ENCODE measurements at places on chromosomes 2 and 18.

GRCh38 chr18:616380-616995 lies 19.7 kb downstream of the CLUL1 start:
- no peak for DNase-seq

- no peak for DNase-seq
Observed at GRCh38 chr2:101725515-101726192, 28.1 kb downstream of the MAP4K4 start.

GRCh38 chr2:156322686-156323231 lies 9.8 kb downstream of the NR4A2 start:
- DNase-seq, result no peak

- no peak for DNase-seq
Observed at GRCh38 chr18:69558052-69558451, 157.4 kb downstream of the DOK6 start.

DNA sequence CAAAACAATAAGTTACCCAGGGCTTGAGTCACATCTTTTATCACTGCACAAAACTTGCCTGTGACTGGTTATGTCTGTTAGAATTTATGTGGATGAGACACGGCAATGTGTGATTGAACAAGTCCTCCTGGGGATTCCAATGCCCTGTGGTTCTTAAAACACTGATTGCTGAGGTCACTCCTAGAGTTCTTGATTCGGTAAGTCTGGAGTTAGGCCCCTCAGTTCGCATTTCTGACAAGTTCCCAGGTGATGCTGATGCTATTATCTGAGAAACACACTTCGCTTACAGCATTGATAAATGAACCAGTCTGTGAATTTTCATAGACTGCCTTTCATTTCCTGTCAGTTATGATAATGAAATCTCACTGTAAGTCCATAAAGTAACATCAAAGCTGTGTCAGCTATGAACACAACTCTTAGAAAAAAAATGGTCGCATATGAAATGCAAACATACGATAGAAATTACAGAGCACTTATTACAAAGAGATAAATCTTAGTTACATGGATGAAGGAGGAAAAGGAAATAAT lies 214.0 kb downstream of the DLGAP1 start:
- DNase-seq, result no peak

DNA sequence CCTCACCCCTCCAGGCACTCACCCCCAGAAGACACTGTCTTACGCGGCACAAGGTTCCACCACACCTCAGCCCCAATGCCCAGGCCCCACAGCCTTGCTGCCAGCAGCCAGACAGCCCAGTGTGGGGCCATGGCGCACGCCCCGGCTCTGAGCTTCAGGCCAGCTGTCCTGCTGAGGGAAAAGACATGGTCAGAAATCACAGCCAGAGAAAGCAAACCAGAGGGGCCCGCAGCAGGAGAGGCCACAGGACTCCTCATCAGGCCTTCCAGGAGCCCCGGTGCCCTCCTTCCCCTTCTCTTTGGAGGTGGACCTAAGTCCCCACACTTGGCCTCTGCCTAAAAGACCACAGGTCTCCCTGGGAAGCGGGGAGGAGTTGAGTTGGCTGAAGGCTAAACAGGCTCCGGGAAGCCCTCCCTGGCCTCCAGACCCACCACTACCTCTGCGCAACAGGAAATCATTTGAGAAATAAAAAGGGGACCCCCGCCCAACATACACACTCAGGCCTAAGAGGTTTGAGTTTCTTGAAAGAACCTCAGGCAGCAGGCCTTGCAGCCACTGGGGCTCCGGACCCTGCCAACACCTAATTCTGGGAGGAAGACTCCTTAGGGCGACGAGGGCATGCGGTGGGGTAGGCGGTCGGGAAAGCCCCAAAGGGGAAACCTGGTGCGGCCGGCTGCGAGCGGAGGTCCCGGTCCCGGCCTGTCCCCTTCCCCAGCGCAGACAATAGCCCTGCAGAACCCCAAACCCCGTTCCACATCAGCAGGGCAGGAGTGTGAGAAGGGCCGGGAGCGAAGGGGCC lies 1.9 kb downstream of the SEMA4C start:
- DNase-seq, result no peak

DNA sequence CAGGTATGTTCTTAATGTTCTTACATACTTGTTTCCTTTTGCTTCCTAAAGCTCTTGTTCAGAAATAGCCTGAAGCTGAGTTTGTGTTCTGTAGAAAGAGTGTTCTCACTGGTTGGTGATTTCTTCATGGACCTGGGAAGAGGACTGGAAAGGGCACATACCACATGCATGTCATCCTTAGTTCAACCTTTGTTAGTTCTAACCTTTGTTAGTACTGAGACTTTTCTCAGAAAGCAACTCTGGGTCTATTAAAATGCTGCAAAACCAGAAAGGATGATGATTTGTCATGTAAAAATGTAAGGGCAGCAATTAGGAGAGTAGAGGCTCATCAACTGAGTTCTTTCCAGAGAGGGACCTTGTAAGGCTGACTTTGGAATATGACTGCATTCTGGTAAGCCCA lies 2.5 kb upstream of the FAP start:
- no peak for DNase-seq

DNA sequence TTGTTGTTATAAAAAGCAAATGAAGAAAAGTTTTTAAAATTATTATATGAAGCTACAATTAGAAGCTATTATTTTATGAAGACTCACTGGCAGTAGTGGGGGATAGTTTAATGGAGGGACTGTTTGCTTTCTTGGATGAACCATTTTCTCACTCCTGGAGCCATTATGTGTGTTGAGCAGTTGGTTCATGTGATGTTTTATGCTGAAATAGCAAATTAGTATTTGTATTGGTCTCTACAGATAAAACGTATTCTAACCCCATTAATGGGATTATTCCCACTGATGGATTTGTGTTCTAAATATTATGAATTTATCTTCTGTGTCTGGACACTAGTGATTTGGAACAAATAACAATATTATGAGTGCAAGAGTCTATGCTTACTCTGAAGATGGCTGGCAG lies 507.5 kb upstream of the FSHR start:
- no peak for DNase-seq

DNA sequence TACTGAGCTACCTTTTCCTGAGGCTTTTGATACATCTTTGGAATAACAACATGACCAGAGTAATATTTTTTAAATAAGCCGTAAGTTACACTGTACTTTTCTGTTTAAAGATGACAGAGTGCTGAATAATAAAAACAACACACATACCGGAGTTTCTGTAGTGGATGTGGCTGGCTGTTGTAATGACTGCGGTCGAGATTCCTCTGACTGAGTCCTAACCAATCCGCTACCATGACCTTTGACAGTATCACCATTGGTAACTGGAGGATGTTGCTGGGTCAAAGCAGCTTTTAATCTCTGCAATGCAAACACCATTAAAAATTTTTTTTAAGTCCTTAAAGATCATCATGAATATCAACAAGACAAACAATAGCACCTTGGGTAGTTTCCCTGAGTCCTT lies 70.7 kb downstream of the ATF2 start:
- DNase-seq, result no peak

GRCh38 chr2:20013126-20013849 lies 820 bp upstream of the MATN3 start:
- DNase-seq, result no peak

DNA sequence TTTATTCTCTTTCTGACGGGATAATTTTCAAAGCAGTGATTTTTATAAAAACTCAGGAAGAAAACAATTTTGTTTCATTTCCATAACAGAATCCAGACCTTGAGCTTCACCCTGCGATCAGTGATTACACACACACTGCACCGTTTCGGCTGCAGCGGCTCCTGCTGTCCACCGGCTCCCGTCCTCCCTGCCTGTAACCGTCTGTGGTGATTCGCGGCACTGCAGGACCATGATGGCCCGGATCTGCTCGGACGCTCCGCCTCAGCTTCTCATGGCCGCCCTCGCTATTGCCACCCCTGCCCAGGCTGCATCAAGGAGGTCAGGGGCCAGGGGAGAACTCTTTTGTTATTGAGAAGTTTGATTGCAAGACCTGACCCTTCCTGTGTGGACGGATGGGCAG lies 246.1 kb downstream of the TWIST2 start:
- no peak for DNase-seq

GRCh38 chr18:35573531-35573930 lies 8.0 kb upstream of the GALNT1 start:
- DNase-seq, result no peak

DNA sequence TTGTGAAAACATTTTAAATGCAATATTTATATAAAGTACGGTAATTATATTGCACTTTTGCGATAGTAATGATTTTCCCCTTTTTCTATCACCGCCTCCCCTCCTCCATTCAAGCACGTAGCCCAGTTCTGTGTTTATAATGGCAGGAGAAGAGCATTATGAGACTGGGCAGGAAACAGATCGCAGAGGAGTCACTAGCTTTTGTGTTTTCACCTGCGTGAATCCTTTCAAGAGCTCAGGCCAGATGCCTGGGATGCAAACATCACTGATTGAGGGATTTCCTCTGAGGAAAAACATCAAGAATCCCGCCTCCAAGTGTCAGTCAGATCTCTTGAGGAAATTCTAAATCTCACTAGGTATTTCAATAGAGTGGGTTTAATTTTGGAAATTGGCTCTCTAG lies 178.4 kb upstream of the FN1 start:
- no peak for DNase-seq

DNA sequence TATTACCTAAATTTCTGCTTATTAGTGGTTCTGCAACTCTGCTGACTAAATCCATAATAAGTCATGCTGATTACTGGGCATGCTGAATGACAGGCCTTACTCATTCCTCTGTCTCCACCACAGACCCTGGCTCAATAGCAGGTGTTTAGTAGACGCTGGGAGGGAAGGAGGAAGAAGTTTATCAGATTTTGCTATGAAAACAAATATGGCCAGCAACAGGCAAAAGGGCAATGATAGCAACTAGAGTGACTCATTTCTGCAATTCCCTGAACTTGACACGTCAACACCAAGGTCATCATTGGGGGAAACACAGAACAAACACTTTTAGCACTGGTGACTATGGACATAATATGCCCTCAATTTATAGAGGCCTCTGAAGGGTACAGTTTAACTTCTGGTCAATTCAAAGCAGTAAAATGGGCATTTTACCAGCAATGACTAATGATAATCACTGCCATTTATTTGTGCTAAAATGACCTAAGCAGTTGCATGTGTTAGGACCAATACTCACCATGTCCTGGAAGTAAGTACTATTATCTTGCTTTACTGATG lies 35.2 kb downstream of the TMEM163 start:
- DNase-seq, result no peak

- DNase-seq, result no peak
Observed at GRCh38 chr2:167190053-167190452, 301.8 kb downstream of the XIRP2 start.

- no peak for DNase-seq
Observed at GRCh38 chr2:106184394-106184793, 9.7 kb downstream of the UXS1 start.

DNA sequence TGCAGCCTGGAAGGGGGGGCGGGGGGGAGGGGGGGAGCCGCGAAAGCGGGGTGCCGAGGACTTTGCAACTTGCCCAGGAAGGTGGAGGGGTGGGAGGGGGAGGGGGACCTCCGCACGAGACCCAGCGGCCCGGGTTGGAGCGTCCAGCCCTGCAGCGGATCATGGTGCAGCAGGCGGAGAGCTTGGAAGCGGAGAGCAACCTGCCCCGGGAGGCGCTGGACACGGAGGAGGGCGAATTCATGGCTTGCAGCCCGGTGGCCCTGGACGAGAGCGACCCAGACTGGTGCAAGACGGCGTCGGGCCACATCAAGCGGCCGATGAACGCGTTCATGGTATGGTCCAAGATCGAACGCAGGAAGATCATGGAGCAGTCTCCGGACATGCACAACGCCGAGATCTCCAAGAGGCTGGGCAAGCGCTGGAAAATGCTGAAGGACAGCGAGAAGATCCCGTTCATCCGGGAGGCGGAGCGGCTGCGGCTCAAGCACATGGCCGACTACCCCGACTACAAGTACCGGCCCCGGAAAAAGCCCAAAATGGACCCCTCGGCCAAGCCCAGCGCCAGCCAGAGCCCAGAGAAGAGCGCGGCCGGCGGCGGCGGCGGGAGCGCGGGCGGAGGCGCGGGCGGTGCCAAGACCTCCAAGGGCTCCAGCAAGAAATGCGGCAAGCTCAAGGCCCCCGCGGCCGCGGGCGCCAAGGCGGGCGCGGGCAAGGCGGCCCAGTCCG lies 540 bp downstream of the SOX11 start:
- DNase-seq, result peak; percentile 45

- DNase-seq, result no peak
Observed at GRCh38 chr2:182545420-182546167, 118.8 kb upstream of the PDE1A start.

Measured in NCI-H1930 (cell line).